ENCODE measurements at places on chromosomes 1 and 21.

DNA sequence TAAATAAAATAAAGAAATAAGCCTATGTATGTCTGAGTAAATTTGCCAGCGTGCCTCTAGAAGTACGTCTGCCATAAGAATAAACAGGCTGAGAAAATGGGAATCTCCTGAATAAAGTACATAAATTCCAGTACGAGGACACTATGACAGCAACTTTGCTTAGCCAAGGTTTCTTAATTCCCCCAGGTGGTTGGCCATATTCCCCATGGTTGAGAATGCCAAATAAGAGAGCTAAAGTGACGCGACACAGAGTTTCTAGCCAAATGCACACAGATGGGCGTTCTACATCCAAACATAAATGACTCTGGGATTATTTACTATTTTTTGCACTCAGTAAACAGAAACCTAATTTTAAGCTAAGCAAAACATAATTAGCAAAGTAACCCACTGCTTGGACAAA is 19.5 kb downstream of the KCNH1 start:
- DNase-seq = no peak

DNA sequence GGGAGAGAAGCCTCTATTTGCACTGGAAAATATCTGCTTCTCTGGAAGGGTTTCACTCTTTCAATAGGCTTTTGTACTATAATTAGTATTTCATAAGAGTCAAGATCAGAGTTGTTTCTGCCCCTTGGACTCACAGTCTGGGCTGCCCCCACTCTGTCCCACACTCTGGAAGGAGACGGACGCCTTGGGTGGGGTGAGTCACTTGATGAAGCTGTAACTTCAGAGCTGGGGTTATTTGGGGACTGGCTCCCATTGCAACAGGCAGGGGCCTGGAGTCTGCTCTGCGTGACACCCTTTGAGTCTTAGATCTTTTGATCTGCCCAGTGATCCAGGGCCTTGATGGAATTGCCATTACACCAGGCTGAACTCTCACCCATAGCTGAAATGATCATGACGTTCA is 4.0 kb upstream of the KCNA10 start:
- no peak for DNase-seq

DNA sequence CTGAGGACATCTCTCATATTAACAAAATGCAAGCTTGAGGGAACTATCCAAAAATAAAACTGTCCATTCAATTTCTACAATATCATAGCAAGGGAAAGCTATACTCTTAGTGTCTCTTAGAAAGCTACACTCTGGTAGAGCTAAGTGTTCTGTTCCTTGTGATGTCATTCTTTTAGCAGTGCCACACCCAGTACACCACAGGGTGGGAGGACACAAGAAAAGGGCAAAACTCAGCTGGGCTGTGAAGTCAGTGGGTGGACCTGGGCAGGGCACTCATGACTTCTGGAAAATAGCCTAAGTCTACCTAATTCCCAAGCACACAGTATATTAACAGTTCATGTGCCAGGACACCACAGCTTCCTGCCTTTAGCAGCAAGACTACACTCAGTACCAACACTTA is 42.2 kb upstream of the TNFSF4 start:
- no peak for DNase-seq

GRCh38 chr1:239803781-239804180 is 287.9 kb upstream of the FMN2 start:
- no peak for DNase-seq

DNA sequence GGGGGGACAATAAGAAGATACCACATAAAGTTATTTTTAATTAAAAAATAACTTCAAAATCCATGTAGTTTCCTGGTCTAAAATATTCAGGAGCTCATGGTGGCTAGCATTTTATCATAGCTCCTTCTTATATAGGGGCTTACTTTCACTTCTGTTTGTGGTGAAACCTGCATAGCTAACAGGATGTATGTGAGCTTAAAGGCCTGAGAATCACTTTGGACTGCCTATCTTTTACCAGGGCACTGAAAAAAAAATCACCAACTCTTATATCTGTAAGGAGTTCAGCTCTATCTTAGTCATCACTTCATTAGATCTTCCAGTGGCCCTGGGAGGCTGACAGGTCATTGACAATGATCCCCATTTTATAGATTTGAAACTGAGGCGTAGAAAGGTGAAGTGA is 21.3 kb downstream of the UROD start:
- DNase-seq = no peak

DNA sequence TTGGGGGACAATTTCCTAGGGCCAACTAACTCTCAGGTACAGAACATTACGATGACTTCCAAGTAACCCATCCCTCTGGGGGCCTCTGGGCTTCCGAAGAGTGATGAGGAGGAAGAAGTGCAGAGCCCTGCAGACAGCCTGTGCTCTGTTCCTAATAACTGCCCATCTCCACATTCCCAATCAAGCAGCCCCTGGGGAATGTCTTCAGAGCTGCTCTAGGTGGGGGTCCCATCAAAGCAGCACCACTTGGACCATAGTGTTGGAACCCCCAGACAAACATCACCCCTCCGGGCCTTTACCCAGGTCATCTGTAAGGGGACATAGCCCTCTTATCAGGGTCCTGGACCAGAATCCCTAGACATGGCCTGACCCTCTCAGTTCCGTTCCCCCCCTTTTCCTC is 357.3 kb downstream of the NPHP4 start:
- no peak for DNase-seq

GRCh38 chr1:75600781-75601180 is 10.1 kb downstream of the SLC44A5 start:
- no peak for DNase-seq

DNA sequence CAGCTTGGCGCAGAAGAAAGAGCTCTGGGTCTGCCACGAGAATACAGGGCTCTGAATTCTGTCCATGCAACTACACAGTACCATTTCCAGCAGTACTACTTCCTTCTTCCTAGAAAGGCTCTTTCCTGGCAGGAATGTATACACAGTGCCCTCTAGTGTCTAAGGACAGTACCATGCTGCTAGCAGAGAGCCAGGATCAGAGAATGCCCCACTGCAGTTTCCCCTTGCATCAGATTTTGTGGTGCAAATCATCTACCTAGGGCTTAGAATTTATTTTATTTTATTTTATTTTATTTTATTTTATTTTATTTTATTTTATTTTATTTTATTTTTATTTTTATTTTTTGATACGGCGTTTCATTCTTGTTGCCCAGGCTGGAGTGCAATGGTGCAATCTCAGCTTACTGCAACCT is 50.8 kb downstream of the PAX7 start:
- no peak for DNase-seq

DNA sequence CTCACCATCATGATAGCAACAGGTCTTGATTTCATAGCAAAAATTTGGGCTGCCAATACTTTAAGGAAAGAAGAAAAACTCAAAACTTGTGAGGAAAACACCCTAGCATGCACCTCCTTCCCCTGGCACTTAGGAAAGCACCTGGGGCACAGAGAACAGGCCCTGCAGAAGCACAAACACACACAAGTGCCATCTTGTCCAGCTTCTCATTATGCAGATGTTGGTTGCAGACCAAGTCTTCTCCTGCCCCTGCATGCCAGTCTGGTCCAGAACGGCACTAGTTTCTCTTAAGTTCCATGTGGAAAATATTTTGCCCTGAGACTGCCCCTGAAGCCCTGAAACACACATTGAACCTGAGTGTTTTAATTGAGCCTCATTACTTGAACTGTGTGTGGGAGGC is 6.3 kb upstream of the ETV3 start:
- no peak for DNase-seq

DNA sequence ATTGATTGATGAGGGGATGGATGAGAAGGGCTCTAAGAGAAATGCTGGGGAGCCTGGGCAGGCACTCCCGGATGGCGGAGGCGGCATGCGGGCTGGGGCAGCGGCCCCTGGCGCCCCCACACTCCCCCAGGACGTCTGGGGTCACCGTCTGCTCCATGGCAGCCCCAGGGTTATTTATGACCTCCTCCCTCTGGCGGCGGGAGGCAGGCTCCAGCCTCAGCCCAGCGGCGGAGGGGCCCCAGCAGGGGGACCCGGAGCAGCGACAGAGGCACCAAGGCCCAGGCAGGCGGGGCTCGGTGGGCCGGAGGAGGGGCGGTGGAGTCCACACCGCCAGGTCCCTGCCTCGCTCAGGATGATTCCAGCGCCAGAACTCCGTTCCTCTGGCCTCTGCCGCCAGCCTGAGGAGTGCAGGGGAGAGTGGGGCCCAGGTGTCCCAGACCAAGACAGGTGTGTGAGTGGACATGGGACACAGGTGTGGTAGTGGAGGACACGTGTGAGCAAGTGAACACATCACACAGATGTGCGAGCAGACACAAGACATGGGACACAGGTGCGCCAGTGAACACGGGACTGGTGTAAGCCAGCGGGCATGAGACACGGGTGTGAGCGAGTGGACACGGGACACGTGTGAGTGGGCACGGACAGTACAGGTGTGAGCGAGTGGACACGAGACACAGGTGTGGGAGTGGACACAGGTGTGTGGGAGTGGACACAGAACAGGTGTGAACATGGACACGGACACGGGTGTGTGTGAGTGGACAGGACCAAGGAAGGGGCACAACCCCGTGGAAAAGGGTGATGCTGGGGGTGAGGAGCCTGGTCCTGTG is 2.5 kb upstream of the SAMD11 start:
- no peak for DNase-seq

DNA sequence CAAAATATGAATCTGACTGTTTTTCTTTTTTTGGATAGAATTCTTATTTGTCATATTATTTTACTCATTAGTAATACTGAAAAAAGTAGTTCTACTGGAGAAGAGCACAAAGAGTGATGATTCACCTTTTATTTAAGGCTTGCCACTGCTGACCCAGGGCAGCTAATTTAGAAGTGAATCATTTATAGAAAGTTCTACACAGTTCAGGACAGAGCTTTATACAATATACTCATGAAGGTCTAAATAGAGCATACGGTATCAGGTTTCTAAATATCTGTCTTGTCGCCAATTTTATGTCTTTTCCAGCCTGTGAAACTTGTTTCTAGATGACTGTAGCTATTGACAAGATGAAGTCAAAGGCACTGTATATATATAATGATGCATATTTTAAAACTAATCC is 25.0 kb downstream of the GIPC2 start:
- DNase-seq = no peak

GRCh38 chr1:25030674-25031589 is 100.9 kb upstream of the RUNX3 start:
- DNase-seq = peak; percentile 65

GRCh38 chr1:3033790-3034090 is 12.5 kb downstream of the ACTRT2 start:
- no peak for DNase-seq

DNA sequence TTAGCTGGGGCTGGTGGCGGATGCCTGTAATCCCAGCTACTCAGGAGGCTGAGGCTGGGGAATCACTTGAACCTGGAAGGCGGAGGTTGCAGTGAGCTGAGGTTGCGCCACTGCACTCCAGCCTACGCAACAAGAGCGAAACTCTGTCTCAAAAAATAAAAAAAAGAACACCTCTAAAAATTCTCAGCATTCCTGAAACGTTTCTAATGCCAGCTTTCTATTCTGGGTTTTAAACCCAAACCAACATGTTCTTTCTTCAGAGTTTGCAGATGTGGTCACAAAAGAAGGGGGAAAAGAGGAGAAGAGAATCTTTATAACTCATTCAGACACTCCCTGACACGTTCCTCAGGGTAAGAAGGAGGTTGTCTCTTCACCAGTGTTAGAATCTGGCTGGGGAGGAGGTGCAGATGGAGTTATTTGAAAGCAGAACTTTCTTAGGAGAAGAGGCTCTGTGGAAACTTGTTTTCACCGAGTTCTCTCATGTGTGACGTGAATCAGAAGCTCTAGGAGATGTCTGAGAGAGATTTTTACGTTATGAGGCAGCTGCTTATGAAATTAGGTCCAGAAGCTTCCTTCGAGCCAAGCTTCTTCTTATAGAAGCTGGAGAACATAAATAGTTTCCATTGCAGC is 17.8 kb upstream of the CNR2 start:
- DNase-seq = no peak

DNA sequence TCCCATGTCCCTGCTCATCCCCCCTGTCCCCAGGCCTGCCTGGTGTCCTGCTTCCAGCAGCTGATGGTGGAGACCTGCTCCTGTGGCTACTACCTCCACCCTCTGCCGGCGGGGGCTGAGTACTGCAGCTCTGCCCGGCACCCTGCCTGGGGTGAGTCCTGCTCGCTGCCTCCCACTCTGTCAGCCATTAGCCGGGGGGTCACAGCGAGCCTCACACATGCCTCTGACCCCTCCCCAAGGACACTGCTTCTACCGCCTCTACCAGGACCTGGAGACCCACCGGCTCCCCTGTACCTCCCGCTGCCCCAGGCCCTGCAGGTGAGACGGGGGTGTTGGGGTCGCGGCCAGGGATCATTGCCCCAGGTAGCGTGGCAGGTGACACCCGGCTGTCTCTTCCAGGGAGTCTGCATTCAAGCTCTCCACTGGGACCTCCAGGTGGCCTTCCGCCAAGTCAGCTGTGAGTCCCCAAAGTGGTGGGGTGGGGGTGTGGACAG is 10.0 kb downstream of the SCNN1D start:
- DNase-seq = peak; percentile 65

GRCh38 chr1:225441314-225442122 is 13.7 kb upstream of the LBR start:
- DNase-seq = no peak

DNA sequence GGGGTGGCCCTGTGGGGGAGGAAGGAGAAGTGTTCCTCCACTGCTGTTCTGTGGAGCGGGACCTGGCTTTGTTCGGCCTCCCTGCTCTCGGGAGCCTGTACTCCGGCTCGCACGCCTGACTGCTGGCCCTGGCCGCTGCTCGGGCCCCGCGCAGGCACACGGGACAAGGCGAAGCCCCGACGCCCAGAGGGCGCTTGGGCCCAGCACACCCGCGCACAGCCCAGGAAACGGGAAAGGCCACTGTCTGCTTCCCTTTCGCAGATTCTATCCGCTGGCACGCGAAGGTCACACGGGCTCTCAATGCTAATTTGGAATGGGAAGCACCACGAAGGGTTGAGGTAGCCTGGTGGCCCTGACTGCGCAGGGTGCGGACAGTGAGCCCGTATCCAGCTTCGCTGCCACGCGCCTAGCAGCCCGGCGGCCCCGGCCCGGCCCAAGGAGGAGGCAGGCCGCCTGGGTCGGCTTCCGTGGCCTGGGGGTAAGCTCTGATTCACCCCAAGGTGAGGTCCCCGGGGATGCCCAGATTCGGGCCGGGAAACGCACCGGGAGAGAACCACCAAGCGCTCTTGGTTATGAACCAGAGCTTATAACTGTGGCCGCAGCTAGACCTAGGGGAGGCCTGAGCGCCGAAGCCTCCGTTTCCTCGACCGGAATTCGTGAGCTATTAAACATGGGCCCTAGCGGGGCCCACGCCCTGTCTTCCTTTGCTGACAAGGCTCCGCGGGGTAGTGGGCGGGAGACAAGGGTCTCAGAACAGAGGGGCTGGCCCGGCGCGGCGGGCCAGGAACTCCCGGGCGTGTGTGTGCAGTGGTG is 19.7 kb upstream of the TBX15 start:
- no peak for DNase-seq
